CD8-positive, alpha-beta memory T cell (primary cell): ENCODE measurements at places on chromosomes 11 and 22. TPM values are rescaled to one million over a fixed set of nuclear protein-coding genes. Genes with fewer than 3 reads are reported as not detected.

GRCh38 chr11:107174856-107175255 is 156.6 kb upstream of the GUCY1A2 start:
- DNase-seq, result no peak
- H3K4me1 ChIP-seq, result no peaks in the 10 kb centered on the region
- H3K4me3 ChIP-seq, result no peak overlapping the region
- H3K27ac ChIP-seq, result no peak overlapping the region

DNA sequence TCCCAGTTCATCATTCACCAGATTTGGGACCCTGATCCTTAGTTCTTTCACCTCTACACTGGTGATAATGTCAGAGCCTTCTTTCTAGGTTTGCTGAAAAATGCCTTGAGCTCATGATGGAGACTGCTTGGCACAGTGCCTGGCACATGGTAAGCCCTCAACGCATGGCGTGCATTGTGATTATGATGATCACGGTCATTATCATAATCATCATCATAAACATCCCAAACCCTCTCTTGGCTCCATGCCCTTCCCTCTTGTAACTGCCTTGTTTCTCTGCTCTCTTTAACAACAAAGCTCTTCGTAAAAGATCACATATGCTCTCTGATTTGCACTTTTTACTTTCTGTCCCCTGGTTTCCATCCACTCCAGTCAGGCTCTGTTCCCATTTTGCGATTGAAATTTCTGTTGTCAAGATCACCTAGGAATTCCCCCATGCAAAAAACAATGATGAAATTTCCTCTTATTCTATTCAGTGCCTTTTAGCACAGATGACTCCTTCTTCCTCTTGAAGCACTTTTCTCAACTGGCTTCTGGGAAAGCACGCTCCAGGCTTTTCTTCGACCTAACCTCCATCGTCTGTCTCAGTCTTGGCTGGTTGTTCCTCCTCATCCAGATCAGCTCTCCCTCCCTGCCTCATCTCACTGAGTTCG is 479.1 kb downstream of the OPCML start:
- H3K36me3 ChIP-seq, result no peaks in the 10 kb centered on the region
- DNase-seq, result no peak
- no peak overlapping the region for H3K27ac ChIP-seq
- no peak overlapping the region for H3K4me3 ChIP-seq
- no peaks in the 10 kb centered on the region for H3K27me3 ChIP-seq
- no peaks in the 10 kb centered on the region for H3K4me1 ChIP-seq

DNA sequence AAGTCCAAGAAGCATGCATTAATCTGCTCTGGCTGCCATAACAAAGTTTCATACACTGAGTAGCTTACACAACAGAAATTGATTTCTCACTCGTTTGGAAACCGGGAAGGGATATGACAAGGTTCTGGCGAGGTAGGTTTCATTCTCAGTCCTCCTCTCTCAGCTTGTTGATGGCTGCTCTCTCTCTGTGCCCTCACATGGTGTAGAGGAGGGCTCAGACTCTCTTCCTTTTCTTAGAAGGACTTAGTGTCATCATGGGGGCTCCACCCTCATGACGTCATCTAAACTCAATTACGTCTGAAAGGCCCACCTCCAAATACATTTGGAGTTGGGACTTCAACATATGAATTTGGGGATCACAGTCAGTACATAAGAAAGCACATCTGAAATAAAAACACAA is 18.6 kb downstream of the GLYATL1 start:
- no peak overlapping the region for H3K4me3 ChIP-seq
- H3K4me1 ChIP-seq, result no peaks in the 10 kb centered on the region
- H3K36me3 ChIP-seq, result no peaks in the 10 kb centered on the region

DNA sequence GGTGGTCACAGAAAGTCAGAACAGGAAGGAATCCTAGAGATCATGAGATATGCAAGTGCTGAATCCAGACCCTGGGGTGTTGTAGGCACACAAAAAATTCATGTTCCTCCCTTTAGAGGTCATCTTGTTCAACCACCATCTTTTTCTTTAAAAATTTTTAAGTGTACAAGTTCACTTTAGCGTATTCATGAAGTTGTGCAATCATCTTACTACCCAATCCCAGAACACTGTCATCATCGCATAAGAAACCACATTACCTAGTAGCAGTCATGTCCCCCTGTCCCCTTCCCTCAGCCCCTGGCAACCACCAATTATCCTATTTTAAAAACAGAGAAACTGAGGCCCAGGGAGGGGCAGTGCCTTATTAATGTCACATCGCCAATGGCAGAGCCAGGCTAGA is 20.3 kb upstream of the WNT11 start:
- no peaks in the 10 kb centered on the region for H3K27me3 ChIP-seq
- DNase-seq, result no peak
- H3K4me3 ChIP-seq, result no peak overlapping the region
- peaks cover 9% of the 10 kb centered on the region for H3K4me1 ChIP-seq
- no peak overlapping the region for H3K27ac ChIP-seq

- no peak overlapping the region for H3K4me3 ChIP-seq
- H3K27ac ChIP-seq, result no peak overlapping the region
- no peak for DNase-seq
- H3K4me1 ChIP-seq, result no peaks in the 10 kb centered on the region
These were observed 532.8 kb downstream of the BRD1 start for GRCh38 chr22:49294656-49295464.

DNA sequence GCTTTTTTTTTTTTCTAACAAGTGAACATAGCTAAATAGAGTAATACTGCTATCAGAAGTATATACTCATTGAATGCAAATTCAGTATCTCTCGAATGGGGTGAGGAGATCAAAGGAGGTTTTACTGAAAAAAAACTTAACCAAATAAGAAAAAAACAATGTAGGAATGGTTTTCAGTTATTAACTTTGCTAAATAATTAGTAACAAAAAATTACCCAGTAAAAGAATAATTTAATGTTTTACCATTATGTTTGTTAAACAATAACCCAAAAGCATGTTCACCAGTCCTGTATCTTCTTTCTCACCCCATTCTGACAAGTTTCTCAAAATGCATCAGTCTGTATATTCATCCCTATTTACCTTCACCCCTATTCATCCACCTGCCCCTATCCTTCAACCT is 22.6 kb upstream of the CTSC start:
- no peaks in the 10 kb centered on the region for H3K27me3 ChIP-seq
- H3K27ac ChIP-seq, result no peak overlapping the region

DNA sequence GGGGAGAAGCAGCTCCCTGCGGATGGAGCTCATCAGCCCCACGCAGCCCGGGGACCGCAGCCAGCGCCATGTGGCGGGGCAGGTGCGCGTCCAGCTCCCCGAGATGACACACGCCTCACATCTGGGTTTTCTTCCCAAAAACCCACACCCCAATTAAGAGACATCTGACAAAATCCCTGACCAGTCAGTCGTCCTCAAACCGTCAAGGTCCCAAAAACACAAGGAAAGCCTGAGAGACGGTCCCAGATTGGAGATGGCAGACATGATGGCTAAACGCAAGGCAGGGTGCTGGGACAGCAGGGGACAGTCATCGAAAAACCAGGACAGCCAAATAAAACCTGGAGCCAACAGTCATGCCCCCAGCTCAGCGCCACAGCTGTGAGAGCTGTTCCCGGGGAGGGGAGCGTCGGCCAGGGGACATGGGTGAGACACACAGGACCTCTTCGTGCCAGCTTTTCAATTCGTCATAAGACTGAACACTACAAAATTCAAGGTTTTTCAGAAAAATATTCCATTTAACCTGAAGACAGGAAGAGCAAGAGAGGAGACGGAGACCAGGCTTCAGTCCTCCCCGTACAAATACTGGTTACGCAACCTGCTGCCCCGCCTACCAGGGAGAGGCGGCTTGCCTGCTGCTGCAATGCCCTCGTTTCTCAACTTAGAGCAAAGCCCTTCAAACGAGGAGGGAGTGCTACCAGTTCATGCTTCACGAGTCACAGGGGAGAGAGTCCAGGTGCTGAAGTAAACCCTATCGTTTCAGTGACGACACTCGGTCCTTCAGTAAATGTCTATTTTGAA is 10.5 kb downstream of the TOLLIP start:
- no peak overlapping the region for H3K4me3 ChIP-seq
- peaks cover 7% of the 10 kb centered on the region for H3K36me3 ChIP-seq
- no peaks in the 10 kb centered on the region for H3K4me1 ChIP-seq

- no peak overlapping the region for H3K27ac ChIP-seq
- no peaks in the 10 kb centered on the region for H3K36me3 ChIP-seq
- H3K27me3 ChIP-seq, result no peaks in the 10 kb centered on the region
- no peak for DNase-seq
These were observed 94.0 kb upstream of the B3GAT1 start for GRCh38 chr11:134506046-134506445.

The CCDC34 gene
- 23.0 TPM for total RNA-seq
